ENCODE measurements at places on chromosomes 12 and 14.

- no peak for DNase-seq
These were observed 13.0 kb downstream of the FGD6 start for GRCh38 chr12:95204141-95204866.

GRCh38 chr12:50637870-50638481 is 125.9 kb upstream of the ATF1 start:
- no peak for DNase-seq

GRCh38 chr12:110742096-110742717 is 484 bp downstream of the PPP1CC start:
- DNase-seq: no peak

GRCh38 chr12:114658002-114658441 is 26.0 kb downstream of the TBX3 start:
- DNase-seq: no peak

- DNase-seq: no peak
These were observed 144.4 kb upstream of the TMPO start for GRCh38 chr12:98370976-98371375.

Data from activated T-cell treated with anti-CD3 and anti-CD28 coated beads, Interleukin-2, amount 50 U/mL, for 48 hours (primary cell).